Stimulated activated CD4-positive, alpha-beta T cell treated with anti-CD3 and anti-CD28 coated beads, Interleukin-15, amount 100 ng/mL, for 24 hours (primary cell): ENCODE measurements at places on chromosomes 13 and 19.

- DNase-seq: no peak
These were observed 560 bp downstream of the TMEM86B start for GRCh38 chr19:55228015-55228391.

DNA sequence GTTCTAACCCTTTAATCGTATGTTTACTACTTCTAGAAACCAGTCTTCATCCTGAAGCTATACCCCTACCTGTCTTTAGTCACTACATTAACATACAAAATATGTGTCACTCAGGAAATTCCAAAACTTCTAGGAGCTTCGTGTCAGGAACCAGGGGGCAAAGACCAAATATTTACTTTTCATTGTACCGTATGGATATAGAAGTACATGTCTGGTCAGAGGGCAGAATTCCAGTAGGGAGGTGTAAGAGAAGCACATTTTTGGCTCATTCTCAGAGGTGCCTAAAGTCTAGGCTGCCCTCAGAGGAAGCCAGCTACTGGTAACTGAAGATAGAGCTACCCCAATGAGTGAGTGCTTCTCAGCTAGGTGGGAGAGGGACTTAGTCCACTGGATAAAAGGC lies 320.7 kb downstream of the DIAPH3 start:
- no peak for DNase-seq

DNA sequence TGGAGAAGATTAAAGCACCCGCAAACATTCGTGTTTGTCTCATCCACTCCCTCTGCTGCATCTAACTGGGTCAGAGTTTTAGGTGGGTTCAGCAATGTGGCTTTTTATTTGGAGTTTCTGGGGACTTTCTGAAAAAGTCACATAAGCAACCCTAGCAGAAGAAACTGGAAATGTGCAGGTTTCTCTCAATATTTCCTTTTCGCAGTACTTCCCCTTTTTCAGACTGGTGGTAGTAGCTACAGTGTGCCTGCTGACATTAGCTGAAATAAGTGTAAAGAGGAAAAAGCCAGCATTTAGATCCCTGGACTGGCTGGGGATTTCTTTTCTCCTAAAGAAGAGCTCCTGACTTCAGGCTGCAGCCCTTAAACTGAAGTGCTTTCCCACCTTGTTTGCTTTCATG lies 15.9 kb upstream of the OLFM4 start:
- no peak for DNase-seq

GRCh38 chr19:2309734-2310362 lies 1.9 kb upstream of the LINGO3 start:
- DNase-seq: no peak

- no peak for DNase-seq
These were observed 97.6 kb upstream of the SLITRK6 start for GRCh38 chr13:85896516-85897450.

GRCh38 chr13:37009692-37010091 lies 9.1 kb downstream of the EXOSC8 start:
- no peak for DNase-seq

GRCh38 chr13:35891507-35892441 lies 239.4 kb downstream of the DCLK1 start:
- no peak for DNase-seq

GRCh38 chr19:8618751-8619150 lies 8.2 kb upstream of the ADAMTS10 start:
- DNase-seq: no peak

DNA sequence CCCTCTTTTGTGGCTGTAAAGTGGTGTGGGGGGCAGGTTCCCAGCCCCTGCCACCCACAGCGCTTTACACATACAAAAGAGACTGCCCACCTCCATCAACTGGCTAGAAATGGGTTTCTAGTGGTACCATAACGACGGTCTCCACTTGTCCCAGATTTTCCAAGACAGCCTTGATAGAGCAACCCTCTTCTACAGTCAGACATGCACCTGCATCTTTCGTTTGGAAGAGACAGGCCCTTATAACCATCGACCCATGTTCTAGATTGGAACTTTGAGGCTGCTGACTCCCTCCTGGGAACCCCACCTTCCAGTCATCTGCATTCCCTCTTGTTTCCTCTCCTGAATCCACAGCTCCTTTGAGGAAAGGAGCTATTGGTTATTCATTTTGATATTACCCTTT lies 63.1 kb downstream of the GSX1 start:
- DNase-seq: no peak

- no peak for DNase-seq
These were observed 415.9 kb downstream of the IRS2 start for GRCh38 chr13:109370496-109370895.

GRCh38 chr13:41577436-41577835 lies 120.1 kb downstream of the RGCC start:
- no peak for DNase-seq

DNA sequence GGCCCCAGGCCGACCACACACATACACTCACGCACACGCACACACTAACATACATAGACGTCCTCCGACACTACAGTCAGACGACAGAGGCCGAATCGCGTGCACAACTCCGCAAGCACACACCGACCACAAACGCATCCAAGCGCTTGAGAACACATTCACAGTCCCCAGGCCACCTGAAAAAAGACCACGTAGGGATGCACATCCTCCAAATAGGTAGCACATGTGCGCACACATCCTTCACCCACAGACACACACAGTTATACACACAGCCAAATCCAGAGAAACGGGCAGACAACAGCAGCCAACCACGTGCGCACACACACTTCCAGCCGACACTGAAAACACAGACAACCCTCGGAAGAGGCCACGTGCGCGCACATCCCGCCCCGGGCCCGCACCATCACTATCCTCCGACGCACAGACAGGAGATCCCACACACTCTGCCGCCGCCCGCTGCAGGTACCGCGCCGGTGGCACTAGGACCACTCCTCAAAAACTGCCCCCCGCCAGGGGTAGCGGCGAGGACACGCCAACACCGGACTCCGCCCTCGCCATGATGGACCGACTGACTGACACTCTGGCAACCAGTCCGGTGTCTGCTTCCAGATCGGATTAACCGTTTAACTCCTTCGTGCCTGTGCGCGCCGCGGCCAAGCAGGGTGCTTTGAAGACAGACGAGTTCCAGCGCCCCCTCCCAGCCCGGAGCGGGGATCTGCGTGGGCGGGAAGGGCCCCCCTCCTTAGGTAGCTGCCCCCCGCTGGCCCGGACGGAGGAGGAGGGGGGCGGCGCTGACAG lies 493 bp upstream of the PDE4A start:
- peak; percentile 63 for DNase-seq

DNA sequence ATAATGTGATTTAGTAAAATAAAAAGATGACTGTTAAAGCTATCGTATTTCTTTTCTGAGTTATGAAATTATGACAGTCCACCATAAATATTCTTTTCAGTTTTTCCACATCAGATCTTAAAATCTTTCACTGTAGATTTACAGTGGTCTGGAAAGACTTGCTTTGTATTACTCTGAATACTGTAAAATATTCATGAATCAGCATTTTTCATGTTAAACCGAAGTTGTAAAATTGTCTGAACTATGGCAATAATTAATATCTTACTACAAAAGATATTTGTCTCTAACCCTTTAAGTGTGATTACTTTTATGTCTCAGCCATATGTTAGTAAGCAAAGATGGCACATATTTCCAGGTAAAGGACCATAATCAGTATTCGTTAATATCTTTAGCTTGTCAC lies 1397.2 kb upstream of the PCDH9 start:
- no peak for DNase-seq

GRCh38 chr13:38002606-38003005 lies 133.0 kb upstream of the TRPC4 start:
- DNase-seq: no peak

- DNase-seq: no peak
These were observed 12.8 kb upstream of the UPF3A start for GRCh38 chr13:114268344-114269280.

DNA sequence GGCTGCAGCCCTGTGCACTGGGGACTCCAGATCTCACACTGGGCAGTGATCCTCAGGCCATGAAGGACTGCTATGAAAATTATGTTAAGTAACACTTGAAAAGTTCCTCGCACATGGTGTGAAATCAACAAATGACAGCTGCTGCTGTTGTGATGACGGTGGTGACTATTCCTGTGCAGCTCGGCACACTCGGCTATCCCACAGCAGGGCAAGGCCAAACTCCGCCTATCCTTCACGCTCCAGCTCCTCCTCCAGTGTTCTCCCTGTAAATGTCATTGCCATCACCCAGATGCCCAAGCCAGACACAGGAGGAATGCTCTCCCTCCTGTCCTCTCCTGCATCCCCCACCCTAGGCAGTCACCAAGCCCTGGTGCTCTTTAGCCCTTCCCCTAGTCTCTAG lies 31.3 kb downstream of the GRIK5 start:
- DNase-seq: no peak

- peak; percentile 62 for DNase-seq
These were observed at the start of gene TMEM59L for GRCh38 chr19:18612772-18613588. Gene TMEM59L (plus strand): TSS chr19:18612870. CDS start chr19:18612959, 89 bp downstream.

DNA sequence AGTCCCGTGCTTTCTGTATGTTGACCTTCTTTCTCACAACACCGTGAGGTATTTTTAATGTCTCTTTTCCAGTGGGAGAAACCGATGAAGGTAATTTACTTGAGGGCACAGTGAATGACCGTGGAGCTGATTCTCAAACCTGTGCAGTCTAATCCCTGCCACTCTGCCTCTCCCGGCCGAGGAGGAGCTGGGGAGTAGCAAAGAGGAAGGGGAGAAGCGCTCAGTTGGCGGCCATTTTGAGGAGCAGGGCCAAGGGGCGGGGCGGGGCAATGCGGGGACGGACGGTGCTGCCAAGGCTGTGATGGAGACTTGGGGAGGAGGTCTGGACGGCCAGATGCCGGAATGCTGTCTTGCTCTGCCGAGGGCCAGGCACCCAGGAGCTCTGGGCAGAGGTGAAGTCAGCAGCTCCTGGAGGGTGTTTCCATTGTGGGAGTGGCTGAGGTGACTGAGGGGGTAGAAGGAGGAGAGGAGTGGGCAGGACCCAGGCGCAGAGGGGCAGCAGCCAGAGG lies 12.4 kb upstream of the RANBP3 start:
- DNase-seq: no peak

DNA sequence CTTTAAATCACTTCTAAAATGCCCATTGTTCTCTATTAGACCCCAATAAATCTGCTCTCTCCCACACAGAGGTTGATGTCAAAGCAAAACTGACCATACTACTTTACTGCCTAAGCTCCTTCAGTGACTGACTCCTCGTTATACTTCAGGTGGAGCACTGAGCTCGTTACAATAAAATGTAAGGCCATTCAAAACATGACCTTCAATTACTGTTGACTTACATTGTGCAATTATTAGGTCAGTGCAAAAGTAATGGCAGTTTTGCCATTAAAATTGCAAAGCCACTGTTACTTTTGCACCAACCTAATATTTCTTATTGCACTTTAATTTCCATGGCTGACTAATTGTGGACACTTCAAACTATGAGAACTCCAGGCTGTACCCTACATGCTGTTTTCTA lies 314.9 kb downstream of the MZT1 start:
- no peak for DNase-seq

- no peak for DNase-seq
These were observed 14.8 kb downstream of the EPSTI1 start for GRCh38 chr13:42977219-42977659.

- no peak for DNase-seq
These were observed 26.9 kb downstream of the NOTCH3 start for GRCh38 chr19:15173746-15174404.

- DNase-seq: no peak
These were observed 292.0 kb upstream of the ZNF507 start for GRCh38 chr19:32053376-32053775.

DNA sequence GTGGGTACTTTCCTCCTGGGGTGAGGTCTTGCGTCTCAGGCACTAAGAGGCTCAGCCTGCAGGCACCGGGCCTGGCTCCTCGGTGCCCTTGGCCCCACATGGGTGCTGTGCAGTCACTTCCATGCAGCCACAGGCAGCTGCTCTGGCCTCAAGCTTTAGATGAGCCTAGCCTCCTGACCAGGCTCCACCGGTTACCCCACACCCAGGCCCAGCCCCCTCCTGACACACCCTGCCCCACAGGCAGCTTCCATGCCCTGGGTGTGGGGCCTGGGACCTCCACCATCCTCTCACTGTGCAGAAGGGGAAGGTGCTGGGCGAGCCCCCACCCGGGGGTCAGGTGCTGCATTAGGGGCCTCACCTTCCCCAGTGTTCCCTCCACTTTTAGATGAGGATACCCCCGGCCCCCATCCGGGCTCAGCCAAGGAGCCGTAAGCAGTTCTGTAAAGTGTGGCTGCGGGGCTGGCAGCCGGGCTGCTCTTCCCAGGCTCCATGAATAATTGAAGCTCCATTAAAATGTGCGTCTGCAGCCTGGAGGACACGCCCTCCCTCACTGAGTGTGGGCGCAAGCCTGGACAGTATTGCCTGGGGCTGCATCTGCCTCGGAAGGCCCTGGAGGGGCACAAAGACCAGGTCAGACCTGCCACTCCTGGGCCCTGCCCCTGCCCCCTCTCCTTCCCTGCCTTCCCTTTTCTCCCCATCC lies 72.5 kb upstream of the KCTD15 start:
- no peak for DNase-seq

- peak; percentile 20 for DNase-seq
These were observed 6.2 kb downstream of the PPP1R15A start for GRCh38 chr19:48878196-48879024.

- DNase-seq: no peak
These were observed 8.7 kb downstream of the MARCHF2 start for GRCh38 chr19:8421484-8422461.

DNA sequence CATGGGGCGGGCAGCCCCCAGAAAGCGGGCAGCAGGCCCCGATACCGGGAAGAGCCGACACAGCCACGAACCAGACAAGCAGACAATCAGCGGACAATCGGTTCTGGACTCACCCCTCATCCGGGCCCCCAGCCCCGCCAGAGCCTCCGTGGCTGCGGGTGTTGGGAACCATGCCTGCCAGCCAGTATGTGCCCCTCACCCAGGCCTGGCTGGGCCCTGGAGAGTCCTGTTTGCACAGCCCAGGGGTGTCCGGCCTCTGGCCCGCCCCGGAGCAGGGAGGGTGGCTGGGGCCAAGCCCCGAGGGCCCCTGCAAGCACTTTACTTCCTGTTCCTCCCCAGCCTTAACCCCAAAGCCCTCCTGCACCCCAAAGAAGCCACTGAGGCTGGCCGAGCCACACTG lies 7.8 kb downstream of the PODNL1 start:
- no peak for DNase-seq

DNA sequence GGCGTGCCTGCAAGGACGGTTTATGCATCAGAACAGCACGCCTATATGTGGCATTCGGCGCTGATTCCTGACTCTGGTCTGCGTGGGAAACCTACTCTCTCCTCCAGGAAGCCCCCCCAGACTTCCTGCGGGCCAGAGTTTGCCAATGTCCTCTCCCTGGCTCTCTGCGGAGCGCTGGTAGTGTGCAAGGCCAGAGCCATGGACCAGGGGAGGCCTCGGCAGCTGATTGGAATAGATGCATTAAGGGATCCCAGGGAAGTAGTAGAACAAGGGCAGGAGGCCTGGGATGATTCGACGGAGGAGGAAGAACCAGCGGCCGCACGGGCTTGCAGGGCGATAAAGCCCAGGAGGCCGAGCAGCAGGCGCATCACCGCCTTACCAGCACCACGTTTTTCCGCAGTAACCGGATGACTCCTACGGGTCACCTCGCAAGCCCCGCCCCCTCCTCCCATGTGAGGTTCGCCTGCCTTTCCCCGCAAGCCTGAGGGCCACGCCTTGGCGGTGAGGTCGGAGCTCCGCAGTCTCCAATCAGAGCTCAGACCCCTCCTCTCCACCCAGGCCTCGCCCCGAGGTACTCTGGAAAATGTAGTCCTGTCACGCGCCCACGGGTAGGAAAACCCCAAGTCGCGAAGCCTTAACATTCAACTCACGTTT lies 5.0 kb downstream of the CLEC11A start:
- DNase-seq: peak; percentile 92
